ENCODE measurements at places on chromosomes 5 and 9. TPM values are rescaled to one million over a fixed set of nuclear protein-coding genes. Genes with fewer than 3 reads are reported as not detected.

Gene PCDHA10
- 0.02 TPM for total RNA-seq

Gene CATSPER3
- total RNA-seq: not detected

Gene CDC14B
- 24.0 TPM for total RNA-seq

Gene RABL6
- 138 TPM for total RNA-seq

Gene PCDH1
- total RNA-seq: 7.4 TPM

Gene EPB41L4A
- 1.2 TPM for total RNA-seq

Gene CARD9
- total RNA-seq: 0.95 TPM

Gene ARL14EPL
- total RNA-seq: 1.0 TPM

Gene LCN15
- not detected for total RNA-seq

Gene C9orf152
- not detected for total RNA-seq

Gene ERGIC1
- total RNA-seq: 91.6 TPM

DNA sequence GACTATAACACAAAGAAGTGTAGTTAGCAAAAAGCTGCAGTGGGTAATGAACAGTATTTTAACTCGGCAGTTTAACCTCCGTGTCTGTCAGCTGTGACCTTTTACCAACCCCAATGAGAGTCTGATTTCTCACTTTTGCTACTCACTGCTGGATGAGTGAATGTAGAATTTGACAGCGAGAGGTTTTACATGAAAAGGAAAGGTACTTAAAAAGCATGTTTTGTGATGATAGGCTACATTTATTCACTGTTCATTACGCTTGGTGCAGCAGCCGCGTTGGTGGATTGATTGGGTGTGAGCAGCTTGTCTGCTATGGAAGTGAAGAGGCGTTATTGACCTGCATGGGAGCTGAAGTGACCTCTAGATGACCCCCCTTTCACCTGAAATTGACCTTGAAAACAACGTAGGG is 867.7 kb downstream of the NR2F1-AS1 start:
- no peak for DNase-seq

DNA sequence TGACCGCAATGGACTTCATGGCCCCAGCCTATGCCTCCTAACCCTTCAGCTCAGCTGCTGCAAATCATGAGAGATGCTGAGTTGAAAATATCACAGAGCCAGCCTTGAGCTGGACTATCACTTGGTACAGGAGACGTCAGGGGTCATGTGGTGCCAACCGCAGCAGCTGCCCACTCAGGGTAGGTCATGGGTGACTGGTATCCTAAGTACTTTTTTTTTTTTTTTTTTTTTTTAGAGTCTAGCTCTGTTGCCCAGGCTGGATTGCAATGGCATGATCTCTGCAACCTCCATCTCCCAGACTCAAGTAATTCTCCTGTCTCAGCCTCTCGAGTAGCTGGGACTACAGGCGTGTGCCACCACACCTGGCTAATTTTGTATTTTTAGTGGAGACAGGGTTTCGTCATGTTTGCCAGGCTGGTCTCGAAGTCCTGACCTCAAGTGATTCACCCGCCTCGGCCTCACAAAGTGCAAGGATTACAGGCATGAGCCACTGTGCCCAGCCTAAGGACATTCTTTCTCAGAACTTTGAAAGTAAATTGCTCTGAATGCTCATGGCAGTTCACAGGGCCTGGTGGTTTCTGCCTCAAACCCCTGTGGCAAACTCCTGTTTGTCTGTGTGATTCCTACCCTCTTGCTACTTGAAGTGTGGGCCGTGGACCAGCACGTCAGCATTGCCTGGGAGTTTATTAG is 21.3 kb downstream of the WWC1 start:
- DNase-seq: no peak

- no peak for DNase-seq
These were observed 5.1 kb downstream of the TBC1D13 start for GRCh38 chr9:128792134-128792533.

DNA sequence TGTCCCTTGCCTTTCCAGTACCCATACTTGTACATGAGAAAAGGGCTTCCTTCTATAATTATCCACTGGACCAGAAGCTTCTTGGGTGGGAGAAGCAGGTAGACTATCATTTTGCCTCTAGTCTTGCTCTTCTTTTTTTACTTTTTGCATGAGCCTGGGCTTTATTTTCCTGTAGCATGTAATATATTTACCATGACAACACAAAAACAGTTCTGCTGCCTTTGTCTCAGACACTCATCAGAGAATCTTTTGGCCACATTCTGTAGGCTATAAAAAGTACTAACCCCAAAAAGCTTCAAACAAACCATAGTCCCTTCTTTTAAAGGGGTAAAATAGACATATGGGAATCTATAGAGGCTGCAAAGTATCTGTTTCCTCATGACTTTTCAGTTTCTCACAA is 339.2 kb upstream of the PIK3R1 start:
- DNase-seq: no peak

DNA sequence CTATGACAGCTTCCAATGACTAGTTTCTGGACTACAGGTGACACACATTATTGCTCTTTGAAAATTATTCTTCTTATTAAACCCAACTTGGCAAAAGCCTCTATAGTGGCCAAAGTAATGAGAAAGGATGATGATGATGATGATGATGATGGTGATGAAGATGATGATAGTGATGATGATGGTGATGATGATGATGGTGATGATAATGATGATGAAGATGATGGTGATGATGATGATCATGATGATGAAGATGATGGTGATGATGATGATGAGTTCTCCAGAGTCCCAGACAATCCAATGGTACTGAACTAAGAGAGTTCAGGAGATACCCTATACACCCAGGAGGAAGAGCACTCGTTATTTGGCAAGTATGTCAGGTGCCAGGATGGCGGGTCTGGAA is 739.4 kb downstream of the IRX1 start:
- no peak for DNase-seq

DNA sequence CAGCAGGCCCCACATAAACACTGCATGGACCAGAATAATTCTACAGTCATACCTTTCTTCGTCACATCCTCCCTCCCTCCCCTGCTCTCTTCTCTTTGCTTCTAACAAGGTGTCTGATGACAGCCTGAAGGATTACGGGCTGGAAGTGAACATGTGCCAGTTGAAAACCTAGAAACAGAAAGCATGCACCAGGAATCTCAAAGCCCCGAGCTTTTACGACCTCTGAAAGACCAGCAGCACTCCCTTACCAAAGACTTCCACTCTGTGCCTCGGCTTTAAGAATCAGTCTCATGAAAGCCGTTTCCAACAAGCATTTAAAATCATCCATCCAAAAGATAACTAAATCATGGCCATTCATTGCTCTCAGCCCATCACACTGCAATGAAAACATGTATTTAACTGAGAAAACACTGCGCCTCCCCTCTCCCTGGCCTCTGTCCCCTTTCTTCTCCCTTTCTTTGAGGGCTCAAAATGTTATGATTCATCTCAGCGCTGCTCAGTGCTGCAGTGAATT is 21.3 kb downstream of the MSX2 start:
- no peak for DNase-seq

DNA sequence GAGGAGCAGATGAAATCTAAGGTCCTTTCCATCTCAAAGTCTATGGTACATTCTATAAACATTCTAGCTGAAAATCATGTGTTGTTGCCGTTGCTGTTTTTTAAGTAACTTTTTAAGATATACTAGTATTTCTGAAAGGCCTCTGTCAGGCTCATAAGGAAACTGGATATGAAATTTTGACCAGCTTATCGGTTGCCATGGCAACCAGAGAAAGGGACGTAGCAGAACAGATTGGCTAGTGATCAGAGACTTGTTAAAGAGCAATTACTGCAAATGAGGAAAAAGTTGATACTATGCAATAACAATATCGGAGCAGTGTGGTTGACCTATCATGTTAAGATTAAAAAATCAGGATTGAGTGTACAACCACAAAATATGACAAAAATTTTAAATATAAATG is 57.0 kb upstream of the RNF180 start:
- no peak for DNase-seq

DNA sequence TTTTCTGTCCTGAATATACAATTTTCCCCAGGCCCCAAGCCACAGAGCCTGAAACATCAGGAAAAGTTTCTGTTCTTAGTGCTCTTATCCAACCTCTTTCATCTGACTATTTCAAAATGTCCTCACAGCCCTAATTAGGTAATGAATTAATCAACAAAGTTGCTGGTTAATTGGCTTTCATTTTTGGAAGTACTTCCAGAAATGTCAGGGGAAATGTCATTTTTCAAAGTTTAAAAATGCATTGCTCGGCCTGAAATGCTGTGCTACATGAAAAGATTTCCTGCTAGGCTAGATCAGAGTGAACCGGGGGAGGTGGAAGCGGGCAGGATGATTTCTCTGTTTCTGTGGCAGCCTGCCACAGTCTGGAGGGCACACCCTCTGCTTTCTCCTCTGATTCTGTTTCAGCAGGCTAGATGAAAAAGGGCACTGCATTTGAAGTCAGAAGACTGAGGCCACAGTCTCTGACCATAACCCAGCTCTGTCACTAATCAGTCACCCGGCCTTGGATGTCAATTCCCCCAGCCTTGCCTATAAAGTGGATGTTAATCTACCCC is 55.9 kb upstream of the BARX1 start:
- peak; percentile 63 for DNase-seq

GRCh38 chr9:128068386-128069205 is 564 bp downstream of the SLC25A25 start:
- no peak for DNase-seq

GRCh38 chr9:134642385-134643181 is 980 bp downstream of the COL5A1 start:
- DNase-seq: peak; percentile 73

- DNase-seq: peak; percentile 49
These were observed 36.7 kb upstream of the CTNNA1 start for GRCh38 chr5:138716456-138716924.

DNA sequence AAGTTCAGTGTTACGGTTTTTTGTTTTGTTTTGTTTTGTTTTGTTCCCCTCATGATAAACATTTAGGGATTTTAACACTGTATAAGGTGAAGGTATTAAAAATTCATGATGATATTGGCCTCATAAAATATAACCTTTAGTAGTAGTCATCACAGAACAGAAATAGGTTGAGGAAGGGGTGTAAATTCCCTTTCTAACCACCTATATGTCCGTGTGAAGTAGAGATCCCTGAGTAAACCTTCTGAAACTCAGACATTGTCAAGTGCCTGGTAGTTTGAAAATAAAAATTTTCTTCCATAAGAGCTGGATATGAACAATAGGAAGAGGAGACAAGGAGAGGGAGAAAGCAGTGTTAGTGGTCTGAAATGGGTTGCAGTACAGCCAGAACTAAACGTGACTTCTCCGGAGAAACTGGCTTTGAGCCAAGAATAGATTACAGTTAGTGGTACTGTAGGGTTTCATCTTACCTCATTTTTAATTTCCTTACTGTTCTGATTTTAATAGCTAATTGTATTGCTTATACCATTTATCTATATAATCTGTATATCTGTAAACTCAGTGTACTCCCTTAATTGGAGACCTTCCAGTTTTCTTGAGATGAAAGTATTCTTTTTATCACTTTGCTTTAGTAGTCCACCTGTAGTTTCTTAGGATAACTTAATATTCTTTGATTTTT is 18.3 kb downstream of the UGCG start:
- no peak for DNase-seq

GRCh38 chr5:74725331-74725730 is 40.3 kb downstream of the HEXB start:
- no peak for DNase-seq

GRCh38 chr5:31561946-31562345 is 29.8 kb downstream of the C5orf22 start:
- no peak for DNase-seq

GRCh38 chr9:129077236-129077635 is 3.7 kb upstream of the DOLPP1 start:
- DNase-seq: no peak

DNA sequence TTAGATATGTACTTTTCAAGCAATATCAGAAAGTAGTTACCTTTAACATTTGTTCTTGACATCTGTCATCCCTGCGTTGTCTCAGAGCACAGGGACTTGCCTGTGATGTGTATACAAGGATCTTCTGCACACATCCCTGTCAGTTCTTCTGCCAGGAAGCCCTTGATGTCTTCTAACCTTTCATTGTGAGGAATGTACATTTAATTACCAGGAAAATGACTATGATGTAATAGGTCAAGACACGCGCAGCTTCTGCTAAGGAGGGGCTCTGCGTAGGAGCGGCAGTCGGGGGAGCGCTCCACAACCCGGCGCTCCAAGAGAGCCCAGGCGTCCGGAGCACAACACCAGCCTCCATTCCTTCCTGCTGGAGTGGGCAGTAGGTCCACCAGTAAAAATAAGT is 119.7 kb downstream of the IRX2 start:
- no peak for DNase-seq

DNA sequence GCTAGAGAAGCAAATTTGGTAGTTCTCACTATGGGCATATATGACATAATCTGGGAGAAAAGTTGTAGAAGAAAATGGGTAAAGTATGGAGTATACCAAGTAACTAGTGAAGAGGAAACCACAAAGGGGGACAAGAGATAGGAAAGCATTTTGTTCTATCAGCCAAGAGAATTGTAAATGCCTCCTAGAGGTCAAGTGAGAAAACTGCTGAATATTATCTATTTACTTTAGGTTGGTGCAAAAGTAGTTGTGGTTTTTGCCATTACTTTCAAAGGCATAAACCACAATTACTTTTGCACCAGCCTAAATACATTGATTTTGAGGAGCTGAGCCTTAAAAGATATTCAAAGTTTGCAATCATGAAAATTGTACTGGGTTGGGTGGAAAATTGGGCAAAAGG is 126.7 kb upstream of the GRHPR start:
- no peak for DNase-seq

DNA sequence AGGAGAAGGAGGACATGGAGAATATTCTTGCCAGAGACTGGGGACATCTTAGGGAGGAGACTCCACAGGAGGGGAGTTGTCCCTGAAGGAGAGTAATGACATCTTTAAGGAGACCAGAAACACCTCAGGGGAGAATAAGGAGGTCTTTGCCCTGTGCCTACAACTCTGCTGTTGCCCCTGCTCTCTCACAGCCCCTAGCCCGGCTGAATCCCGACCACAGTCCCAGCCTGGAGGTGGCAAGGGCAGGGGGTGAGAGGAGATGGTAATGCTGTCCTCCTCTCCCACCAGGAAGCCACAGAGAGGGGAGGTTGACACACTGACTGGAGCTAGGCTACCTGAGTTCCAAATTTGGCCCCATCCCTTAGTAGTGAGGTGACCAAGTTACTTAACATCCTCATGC is 30.2 kb upstream of the ENHO start:
- no peak for DNase-seq

DNA sequence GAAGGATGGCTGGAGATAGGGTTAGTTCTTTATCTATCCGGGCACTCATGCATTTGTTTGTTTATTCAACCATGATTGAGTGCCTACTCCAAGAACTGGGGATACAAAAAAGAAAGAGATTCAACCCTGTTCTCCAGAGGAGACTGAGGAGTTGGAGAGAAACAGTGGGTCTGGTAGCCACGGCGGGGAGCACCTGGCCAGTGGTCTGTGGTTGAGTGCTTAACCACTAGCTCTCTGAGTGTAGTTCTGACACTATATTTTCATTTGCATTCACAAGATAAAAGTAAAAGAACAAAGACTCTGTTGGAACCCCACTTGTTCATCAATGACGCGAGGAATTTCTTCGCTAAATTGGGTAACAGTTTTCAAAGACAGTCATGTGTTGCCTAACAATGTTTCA is 295.5 kb upstream of the MSX2 start:
- DNase-seq: no peak

Data from A172 (cell line).